ENCODE measurements at places on chromosomes 6 and 20.
A peak's percentile ranks its signal among the peaks of the same experiment; 100 is the strongest.

DNA sequence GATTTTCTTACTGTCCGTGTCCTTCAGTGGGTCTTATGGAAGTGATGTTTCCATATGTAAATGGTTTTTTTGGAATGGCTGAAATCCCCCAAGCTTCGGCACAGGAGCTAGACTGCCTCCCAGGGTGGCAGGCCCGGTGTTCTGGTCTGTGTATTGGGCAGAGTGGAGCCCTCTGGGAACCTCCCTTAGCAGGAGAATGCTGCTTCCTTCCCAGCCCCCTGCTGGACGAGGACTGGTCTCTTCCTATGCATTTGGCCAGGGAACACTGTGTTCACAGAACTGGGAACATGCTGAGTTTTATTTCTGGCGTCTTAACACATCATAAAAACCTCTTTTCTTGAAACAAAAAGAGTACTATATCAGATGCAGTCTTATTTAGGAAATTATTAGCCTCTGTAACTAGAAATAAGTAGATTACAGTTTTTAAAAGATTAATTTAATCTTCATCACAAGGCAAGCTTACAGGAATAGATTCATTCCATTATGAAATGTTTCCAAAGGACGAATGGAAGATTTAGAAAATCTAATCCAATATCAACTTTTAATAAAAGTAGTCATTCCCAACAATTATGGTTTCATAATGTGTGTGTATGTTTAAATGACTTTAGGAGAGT is 56.6 kb downstream of the SYTL3 start:
- no peak for DNase-seq

GRCh38 chr6:7073082-7073820 is 34.5 kb upstream of the RREB1 start:
- no peak for DNase-seq

GRCh38 chr20:48635791-48636267 is 192.0 kb downstream of the PREX1 start:
- no peak for DNase-seq

GRCh38 chr6:30075790-30076732 is 492 bp upstream of the RNF39 start:
- peak; percentile 29 for DNase-seq

DNA sequence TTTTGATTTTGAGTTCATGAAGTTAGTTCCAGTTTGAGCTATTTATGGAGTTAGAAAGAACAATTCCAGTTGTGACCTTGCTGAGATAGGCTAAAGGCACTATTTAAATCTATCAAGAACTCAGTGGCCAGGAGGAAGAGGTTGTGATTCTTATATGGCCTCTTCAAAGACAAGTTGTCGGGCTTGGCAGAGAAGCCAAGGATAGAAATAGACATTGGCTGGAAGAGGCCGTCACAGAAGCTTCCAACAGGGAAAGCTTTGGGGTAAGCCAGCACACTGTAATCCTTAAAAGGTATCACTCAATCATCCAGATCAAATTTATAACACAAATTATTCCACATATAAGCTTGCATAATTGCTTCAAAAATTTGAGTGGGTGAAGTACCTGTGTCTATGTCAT is 286.1 kb downstream of the SYNE1 start:
- DNase-seq, result no peak
